ENCODE measurements at places on chromosomes 7 and 10. TPM values are rescaled to one million over a fixed set of nuclear protein-coding genes. Genes with fewer than 3 reads are reported as not detected.
A peak's percentile ranks its signal among the peaks of the same experiment; 100 is the strongest.

The NXPH1 gene
- not detected for total RNA-seq

GRCh38 chr10:13790196-13790595 is 203.4 kb downstream of the PRPF18 start:
- no peak for DNase-seq

DNA sequence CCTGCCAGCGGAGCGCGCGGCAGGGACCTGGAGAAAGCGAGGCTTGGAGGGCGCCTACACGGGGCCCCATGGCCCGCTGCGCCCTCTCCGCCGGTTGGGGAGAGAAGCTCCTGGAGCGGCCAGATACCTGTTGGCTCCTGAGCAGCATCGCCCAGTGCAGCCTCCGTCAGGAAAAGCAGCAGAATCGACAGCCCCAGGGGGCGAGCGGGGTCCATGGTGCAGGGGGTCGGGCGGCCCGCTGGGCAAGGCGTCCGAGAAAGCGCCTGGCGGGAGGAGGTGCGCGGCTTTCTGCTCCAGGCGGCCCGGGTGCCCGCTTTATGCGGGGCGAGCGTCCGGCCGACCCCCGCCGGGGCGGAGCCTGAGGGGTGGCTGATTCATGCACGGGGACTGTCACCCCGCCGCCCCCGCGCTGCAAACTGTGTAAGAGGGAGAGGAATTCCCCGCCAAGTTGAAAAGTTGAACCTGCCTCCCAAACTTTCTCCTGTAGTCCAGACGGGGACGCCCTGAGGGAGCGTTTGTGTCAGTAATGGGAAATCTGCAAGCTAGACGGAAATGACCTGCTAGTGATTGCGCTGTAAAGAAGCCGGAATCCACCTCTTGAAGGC is at the start of gene TFPI2:
Gene TFPI2 (minus strand): TSS at position 290 of the 605 bp plus-strand sequence. CDS start 75 bp downstream, at position 215.
- DNase-seq: peak; percentile 83

- no peak for DNase-seq
Measured at GRCh38 chr10:31128536-31128935, 96.9 kb upstream of the ZNF438 start.

- no peak for DNase-seq
Measured at GRCh38 chr10:82572744-82573143, 697.8 kb downstream of the NRG3 start.

The NEUROG3 gene
- total RNA-seq: not detected

DNA sequence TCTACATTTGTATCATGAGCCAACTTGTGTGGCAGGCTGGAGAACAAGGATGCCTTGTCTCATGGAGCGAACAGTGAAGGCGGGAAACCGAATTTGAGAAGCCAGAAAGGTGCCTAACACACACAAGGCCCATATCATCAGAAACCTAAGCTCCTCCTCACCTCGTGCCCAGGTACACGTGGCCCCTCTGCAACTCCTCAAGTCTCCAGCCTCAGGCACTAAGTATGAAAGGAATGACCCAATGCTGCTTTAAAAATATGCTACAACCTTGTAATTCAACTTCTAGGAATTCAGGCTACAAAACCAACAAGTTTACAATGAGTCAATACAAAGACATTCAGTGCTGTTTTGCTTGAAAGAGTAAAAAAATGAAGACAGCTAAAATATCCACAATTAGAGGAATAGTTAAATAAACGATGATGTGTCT is 95.7 kb downstream of the CDK6 start:
- DNase-seq: peak; percentile 68

DNA sequence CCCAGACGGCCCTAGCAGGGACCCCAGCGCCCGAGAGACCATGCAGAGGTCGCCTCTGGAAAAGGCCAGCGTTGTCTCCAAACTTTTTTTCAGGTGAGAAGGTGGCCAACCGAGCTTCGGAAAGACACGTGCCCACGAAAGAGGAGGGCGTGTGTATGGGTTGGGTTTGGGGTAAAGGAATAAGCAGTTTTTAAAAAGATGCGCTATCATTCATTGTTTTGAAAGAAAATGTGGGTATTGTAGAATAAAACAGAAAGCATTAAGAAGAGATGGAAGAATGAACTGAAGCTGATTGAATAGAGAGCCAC is 184 bp downstream of the CFTR start:
- DNase-seq: no peak

DNA sequence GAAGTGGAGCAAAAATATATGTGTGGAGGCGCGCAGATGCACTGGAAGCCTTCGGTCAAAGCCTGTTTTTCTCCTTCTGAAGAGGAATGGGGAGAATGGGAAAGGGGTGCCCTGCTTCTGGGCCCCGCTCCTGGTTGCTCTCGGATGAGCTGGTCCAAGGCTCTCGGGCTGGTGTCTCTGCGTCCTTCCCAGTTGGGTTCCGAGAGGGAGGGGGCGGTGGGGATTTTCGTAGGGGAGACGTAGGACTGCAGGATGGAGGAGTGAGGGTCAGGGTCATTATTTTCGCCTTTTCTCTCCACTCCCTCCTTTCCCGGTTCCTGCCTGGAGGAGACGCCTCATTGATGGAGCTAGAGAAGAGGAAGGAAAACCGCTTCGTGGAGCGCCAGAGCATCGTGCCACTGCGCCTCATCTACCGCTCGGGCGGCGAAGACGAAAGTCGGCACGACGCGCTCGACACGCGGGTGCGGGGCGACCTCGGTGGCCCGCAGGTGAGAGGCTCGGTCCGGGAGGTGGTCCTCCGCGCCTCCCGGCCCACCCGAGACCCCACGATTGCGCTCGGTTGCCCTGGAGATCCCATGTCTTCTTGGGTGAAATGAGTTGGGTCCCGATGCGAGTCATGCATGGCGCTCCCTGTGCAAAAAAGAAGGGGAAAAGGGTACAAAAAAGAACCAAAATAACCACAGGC is 790 bp downstream of the ADAM22 start:
- peak; percentile 14 for DNase-seq

DNA sequence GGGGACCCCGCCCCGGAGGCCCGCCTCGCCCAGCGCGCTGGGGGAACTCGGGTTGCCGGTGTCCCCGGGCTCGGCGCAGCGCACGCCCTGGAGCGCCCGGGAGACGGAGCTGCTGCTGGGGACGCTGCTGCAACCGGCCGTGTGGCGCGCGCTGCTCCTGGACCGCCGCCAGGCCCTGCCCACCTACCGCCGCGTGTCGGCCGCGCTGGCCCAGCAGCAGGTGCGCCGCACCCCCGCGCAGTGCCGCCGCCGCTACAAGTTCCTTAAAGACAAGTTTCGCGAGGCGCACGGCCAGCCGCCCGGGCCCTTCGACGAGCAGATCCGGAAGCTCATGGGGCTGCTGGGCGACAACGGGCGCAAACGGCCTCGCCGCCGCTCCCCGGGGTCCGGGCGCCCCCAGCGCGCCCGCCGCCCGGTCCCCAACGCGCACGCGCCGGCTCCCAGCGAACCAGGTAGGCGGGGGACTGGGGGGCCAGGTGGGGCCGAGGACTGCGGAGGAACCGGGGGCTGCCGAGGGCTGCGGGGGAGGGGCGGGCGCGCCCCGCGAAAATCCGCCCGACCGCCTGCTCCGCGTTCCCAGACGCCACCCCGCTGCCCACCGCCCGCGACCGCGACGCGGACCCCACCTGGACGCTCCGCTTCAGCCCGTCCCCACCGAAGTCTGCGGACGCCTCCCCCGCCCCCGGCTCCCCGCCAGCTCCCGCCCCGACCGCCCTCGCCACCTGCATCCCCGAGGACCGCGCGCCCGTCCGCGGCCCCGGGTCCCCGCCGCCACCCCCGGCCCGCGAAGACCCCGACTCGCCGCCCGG is 574 bp downstream of the UTF1 start:
- no peak for DNase-seq

GRCh38 chr10:5589661-5590511 is 65.1 kb downstream of the CALML3 start:
- DNase-seq: peak; percentile 42

The GHRHR gene
- not detected for total RNA-seq

- DNase-seq: no peak
Measured at GRCh38 chr10:103042129-103042528, 124.0 kb downstream of the CNNM2 start.

DNA sequence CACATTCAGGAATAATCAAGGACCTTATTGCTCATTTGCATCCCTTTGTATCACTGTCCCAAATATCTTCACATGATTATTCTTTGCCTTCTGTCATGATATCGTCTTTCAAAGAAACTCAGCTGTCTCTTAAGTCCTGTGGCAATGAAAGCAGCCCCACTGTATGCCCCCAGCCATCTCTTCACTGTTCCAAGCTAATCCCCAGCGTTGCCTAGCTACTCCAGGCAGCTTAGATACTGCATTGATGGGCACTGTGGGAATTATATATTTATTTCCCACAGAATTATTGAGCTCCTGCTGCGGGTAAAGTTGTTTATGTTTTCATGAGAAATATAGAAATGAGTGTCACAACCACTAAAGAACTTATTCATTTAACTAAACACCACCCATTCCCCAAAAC is 38.8 kb downstream of the SND1 start:
- DNase-seq: no peak

- DNase-seq: no peak
Measured at GRCh38 chr10:7239312-7239985, 171.4 kb downstream of the SFMBT2 start.

DNA sequence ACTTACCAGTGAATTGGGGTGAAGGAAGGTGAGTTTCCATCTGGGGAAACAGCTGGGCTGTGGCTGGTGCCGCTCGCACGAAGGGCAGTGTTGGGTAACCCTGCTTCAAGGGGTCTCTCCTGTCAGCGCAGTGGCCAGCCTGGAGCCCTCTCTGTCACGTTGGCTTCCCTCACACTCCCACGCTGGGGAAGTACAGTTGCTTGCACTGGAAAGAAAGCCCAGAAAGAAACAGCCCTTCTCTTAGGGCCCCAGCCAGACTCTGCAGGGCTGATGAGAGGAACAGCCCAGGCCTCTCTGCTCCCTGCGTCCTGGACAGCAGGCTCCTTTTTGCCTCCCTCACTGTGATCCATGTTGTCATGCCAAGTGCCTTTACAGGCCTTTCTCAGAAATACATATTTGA is 40.3 kb upstream of the TRIM8 start:
- DNase-seq: peak; percentile 55

The PPP1R17 gene
- total RNA-seq: not detected

All from fibroblast of villous mesenchyme (primary cell).